ENCODE measurements at places on chromosomes 4 and X.

DNA sequence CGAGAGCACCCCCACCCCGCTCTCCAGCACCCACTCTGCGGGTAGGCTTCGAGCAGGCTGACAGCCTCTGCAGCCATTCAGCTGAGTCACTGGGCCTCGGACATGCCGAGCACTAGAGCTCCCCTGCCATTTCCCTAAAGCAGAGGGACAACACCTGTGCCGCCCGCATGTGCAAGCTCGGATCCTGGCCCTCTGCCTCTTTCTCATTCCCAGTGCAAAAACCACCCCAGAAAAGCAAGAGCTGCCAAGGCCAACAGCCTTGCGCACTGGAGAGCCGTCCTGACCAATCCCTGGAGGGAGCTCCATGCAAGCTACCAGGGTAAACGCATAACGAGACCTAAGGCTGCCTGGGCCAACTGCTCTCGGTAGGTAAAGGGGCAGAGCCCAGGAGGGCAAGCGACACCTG lies 5.3 kb downstream of the HCFC1 start:
- no peak for DNase-seq

GRCh38 chr4:145840801-145841200 lies 97.8 kb downstream of the ZNF827 start:
- no peak for DNase-seq

DNA sequence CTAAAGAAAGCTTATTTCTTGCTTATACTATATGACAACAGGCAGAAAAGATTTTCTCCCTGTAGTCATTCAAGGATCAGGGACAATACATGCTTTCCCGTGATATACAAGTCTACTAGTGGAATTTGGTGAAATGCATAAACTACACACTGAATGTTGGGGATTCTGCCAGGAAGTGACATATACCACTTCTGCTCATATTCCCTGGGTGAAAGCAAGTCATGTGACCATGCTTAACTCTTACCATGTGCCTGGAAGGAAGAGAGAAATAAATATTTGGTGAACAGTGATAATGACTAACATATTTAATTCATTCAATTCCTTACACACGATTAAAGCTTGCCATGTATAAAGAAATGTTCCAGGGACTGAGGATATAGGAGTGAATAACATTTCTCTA lies 534.6 kb downstream of the PPARGC1A start:
- DNase-seq, result no peak

GRCh38 chr4:165686756-165687155 lies 186.3 kb upstream of the TLL1 start:
- no peak for DNase-seq

DNA sequence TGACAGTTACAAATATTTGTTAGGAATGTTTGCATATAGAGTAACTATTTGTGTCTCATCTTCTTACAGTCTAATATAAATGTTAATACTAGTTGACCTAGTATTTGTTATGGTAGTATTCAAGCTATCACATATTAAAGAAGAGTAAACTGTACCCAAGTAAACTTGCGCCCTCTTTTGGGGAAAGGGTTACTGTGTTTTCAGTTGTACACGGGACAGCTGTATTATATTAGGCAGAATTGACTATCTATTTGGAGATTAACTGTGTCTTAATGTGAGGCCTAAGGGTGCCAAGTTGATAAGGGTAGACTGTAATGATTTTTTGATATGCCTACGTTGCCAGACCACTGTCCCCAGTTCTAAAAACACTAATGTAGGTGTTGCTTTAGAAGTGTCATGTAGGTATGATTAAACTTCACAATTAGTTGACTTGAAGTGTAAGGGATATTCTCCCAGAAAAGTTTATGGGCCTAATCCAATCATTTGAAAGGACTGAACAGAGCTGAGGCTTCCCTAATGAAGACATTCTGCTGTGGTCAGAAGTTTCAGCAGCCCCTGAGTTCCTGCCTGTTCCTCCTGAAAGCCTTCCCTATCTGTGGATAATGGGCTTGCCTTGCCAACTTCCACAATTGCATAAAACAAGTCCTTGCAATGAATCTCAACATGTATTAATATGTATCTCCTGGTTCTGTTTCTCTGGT lies 172.8 kb upstream of the CXCL13 start:
- DNase-seq, result no peak

GRCh38 chr4:32031026-32031425 lies 1310.9 kb downstream of the PCDH7 start:
- no peak for DNase-seq

- no peak for DNase-seq
Observed at GRCh38 chr4:95249426-95250021, 299.2 kb downstream of the UNC5C start.

DNA sequence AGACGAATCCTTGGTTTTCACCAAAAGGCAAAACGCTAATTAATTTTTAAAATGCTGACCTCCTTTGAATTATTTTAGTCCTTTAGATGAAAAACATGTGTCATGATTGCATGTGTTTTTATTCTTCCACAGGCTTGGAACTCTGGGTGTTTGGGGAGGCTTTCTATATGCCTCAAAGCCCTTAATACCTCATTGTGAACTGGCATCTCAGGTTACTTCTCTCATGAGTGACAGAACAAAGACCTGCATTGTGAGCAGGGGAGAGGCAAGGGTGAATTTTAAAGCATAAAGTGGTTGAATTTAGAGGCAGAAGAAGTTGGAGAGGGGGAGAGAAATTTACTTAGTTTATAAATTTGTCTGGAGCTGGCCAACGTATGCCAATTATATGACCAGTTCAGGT lies 119.5 kb downstream of the ARSF start:
- DNase-seq, result no peak
